ENCODE measurements at places on chromosomes 12 and 14.

DNA sequence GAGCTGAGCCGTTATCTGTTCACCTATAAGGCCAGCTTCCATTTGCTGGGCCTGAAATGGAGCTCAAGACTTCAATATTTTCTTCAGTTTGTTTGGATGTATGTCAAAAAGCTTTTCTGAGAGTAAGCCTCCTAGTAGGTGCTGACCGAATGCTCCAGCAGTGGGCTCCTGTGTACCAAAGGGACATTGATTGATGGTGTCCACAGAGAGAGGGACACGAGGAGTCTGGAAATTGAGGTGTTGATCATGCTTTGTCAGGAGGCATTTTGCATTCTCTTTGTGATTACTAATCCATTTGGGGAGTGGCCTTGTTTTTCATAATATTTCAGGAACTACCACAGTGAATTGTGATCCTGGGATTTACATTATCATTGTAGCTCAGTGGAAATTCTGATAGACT lies 107.7 kb upstream of the SLC38A2 start:
- H3K27me3 ChIP-seq: no peaks in the 10 kb centered on the region
- H3K4me3 ChIP-seq: no peak overlapping the region
- no peak overlapping the region for H3K27ac ChIP-seq

DNA sequence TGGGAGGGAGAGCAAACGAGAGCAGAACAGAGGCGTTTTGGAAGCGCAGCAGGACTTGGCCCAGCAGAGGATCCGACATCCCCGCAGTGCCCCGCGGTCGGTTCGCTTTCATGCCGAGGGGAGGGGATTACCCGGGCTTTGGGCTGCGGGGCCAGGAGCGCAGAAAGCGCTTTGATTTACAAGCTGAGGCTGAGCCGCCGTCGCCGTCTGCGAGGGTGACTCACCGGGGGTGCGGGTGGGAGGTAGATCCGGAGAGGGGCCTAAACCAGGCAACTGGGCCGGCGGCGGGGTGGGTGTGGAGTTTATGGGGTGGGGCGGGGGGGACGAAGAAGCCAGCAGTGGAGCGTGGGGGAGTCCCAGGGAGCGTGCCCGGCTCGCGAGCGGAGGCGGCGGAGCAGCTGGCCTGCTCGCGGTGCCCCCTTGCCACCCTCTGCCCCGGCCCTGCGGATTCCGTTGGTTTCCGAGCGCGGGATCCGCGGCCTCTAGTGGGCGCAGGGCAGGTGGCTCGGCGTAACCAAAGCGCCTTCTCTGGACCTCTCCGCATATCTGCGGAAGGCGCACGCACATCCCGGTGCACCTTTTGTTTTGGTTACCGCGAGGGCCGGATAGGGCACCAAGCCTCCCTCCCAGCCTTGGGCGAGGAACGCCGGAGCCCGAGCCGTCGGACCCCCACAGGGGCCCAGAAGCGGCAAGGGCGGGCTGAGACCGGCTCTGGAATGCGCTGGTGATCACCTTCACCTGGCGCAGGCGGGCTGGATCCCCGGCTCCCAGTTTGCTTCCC lies 2.6 kb downstream of the SIX4 start:
- peak overlapping the region; percentile 88 for H3K27ac ChIP-seq
- H3K4me3 ChIP-seq: peak overlapping the region; percentile 80
- H3K36me3 ChIP-seq: no peaks in the 10 kb centered on the region

DNA sequence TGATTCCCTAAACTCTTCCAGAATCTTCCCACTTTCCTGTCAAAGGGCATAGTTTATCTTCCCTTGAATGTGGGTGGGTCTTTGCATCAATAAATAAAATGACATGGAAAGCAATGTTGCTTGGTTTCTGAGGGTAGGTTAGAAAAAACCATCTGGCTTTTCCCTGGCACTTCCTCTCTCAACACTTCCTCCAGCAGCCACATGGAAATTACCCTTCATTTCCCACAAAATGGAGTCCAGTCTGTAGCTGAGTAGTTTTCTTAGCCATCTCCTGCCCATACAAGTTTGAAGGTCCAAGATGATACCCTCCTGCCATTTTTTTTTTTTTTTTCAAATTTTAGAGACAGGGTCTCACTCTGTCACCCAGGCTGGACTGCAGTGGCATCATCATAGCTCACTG lies 11.1 kb upstream of the NDUFA12 start:
- H3K36me3 ChIP-seq: no peaks in the 10 kb centered on the region
- H3K27me3 ChIP-seq: no peaks in the 10 kb centered on the region
- H3K27ac ChIP-seq: no peak overlapping the region

DNA sequence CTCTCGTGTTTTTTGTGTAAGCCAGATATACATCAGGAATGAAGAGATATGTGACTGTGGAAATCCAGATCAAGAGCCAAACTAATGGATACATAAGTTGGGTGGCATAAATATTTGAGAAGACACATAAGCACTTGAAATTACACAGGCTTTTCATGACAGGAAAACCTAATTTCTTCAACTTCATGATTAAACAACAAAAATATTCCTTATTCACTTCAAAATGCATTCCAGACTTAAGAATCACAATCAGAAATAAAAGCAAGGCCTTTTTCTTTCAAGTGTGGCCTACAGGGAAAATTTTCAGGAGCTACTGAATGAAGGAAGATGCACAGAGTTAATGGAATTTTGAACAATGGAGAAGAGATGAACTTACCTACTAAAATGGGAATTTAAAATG lies 515.6 kb downstream of the FOXG1 start:
- H3K36me3 ChIP-seq: no peaks in the 10 kb centered on the region
- H3K4me3 ChIP-seq: no peak overlapping the region
- DNase-seq: no peak
- H3K27ac ChIP-seq: no peak overlapping the region
- no peaks in the 10 kb centered on the region for H3K4me1 ChIP-seq

GRCh38 chr14:37150414-37150813 lies 22.0 kb downstream of the SLC25A21 start:
- DNase-seq: no peak
- H3K27ac ChIP-seq: no peak overlapping the region
- H3K4me1 ChIP-seq: no peaks in the 10 kb centered on the region
- H3K36me3 ChIP-seq: no peaks in the 10 kb centered on the region
- H3K4me3 ChIP-seq: no peak overlapping the region
- H3K27me3 ChIP-seq: no peaks in the 10 kb centered on the region

GRCh38 chr12:52704464-52704863 lies 1.1 kb upstream of the KRT77 start:
- no peaks in the 10 kb centered on the region for H3K36me3 ChIP-seq
- no peaks in the 10 kb centered on the region for H3K27me3 ChIP-seq
- H3K27ac ChIP-seq: no peak overlapping the region
- no peaks in the 10 kb centered on the region for H3K4me1 ChIP-seq

- DNase-seq: no peak
- no peak overlapping the region for H3K4me3 ChIP-seq
- H3K36me3 ChIP-seq: no peaks in the 10 kb centered on the region
- H3K4me1 ChIP-seq: no peaks in the 10 kb centered on the region
- no peak overlapping the region for H3K27ac ChIP-seq
These were observed 10.0 kb upstream of the PKP2 start for GRCh38 chr12:32906399-32907165.

DNA sequence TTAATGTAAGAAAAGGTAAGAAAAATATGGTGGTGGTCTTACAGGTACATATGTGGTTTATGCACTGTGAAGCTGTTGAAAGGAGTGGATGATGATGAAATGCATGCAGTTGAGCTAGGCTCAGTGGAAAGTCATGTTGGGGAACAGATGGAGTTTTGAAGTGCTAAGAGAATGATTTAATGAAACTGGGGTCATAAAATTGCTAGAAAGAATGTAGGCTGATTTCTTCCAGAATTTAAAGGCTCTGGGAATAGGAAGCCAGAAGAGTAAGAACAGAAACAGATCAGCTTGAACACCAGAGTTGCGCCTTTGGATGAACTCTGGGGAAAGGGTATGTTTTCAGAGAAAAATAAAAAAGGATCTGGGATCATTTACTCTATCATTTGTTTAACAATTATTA lies 146.5 kb downstream of the MON2 start:
- no peaks in the 10 kb centered on the region for H3K27me3 ChIP-seq
- no peaks in the 10 kb centered on the region for H3K36me3 ChIP-seq
- DNase-seq: no peak
- H3K4me3 ChIP-seq: no peak overlapping the region

DNA sequence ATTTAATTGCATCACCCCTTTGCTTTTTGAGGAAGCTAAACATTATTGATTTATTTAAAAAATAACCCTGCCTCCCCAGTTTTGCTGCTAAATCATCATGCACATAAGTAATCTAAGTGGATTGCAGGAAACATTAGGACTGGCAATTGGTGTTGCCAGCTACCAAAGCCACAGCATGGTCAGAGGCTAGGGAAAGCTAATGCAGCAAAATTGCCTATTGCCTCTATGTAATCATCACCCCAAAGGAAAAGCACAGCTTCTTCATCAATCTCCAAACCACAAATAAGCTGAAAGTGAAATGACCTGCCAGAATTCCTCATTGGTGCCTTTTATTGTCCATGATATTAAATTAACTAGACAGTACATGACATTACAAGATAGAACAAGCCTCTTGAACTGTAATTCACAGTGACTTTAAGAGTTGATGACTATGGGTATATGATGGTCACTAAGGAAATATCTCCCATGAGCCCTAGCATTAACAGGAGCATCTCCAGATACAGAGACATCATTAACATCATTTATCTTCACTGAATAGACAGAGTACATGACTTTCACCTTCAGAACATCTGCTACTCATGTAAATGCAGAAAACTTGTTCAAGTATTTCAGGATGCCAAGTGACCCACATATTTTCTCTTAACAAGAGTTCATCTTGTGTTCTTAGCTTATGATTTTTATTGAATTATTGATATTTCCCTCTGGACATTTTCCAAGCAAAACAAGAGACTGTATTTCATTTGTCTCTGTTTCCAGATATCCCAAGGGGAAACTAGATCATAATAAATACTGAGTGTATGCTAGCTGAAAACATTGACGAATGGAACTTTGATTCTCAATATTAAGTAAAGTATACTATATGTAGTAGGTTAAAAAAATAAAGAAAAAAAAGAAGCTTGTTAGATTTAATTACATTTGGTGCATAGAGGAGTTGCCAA lies 29.4 kb downstream of the PTPRR start:
- no peak for DNase-seq
- H3K4me1 ChIP-seq: no peaks in the 10 kb centered on the region
- H3K4me3 ChIP-seq: no peak overlapping the region

- peak within 1 kb of the TSS; percentile 40 for H3K4me3 ChIP-seq
- H3K27me3 ChIP-seq: no peaks in the 10 kb centered on the region
- peaks cover 12% of the 10 kb centered on the region for H3K4me1 ChIP-seq
- H3K36me3 ChIP-seq: no peaks in the 10 kb centered on the region
These were observed at the start of gene LTB4R2 for GRCh38 chr14:24309538-24310264. Gene LTB4R2 (plus strand): TSS chr14:24310140. CDS start chr14:24310665, 525 bp downstream.

DNA sequence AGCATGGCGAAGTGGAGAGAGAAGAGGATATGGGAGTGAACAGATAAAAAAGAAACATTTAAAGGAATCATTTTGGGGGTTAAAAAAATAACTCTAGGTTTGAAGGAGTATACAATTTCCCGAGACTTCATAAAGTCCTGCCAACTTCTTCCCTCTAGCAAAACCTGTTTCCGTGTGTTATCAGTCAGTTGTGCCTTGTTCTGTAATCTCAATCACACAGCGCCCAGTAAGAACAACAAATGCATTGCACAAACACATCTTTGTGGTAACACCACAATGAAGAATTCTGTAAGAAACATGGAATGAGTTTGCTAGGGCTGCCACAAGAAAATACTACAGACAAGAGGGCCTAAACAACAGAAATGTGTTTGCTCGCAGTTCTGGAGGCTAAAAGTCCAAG lies 144.7 kb upstream of the FUT8 start:
- no peak overlapping the region for H3K27ac ChIP-seq
- H3K36me3 ChIP-seq: no peaks in the 10 kb centered on the region
- DNase-seq: no peak
- no peak overlapping the region for H3K4me3 ChIP-seq

DNA sequence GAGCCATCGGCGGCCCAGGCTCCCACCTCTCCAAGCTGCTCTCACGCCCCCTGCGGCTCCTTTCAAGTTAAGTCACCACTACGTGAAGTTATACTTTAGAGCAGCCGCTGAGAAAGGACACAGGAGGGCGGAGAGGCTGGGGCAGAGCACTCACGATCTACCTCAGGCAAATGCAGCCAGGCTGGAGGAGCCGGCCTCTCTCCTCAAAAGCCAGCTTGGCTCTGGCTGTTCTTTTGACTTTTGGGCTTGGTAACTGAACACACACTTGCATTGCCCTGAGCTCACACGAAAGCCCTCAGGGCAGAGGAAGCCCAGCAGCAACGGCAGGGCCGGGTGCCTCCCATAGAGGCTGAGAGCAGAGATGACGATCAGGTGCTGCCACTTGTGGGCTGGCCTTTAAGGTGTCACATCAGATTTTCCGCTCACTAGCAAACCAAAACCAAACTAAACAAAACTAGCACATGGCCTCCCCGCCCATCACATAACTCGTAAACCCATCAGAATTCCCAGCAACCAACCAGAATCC lies 75.2 kb downstream of the PITPNM2 start:
- H3K4me1 ChIP-seq: peaks cover 30% of the 10 kb centered on the region
- H3K27me3 ChIP-seq: no peaks in the 10 kb centered on the region
- peak overlapping the region; percentile 20 for H3K27ac ChIP-seq
- no peak for DNase-seq

DNA sequence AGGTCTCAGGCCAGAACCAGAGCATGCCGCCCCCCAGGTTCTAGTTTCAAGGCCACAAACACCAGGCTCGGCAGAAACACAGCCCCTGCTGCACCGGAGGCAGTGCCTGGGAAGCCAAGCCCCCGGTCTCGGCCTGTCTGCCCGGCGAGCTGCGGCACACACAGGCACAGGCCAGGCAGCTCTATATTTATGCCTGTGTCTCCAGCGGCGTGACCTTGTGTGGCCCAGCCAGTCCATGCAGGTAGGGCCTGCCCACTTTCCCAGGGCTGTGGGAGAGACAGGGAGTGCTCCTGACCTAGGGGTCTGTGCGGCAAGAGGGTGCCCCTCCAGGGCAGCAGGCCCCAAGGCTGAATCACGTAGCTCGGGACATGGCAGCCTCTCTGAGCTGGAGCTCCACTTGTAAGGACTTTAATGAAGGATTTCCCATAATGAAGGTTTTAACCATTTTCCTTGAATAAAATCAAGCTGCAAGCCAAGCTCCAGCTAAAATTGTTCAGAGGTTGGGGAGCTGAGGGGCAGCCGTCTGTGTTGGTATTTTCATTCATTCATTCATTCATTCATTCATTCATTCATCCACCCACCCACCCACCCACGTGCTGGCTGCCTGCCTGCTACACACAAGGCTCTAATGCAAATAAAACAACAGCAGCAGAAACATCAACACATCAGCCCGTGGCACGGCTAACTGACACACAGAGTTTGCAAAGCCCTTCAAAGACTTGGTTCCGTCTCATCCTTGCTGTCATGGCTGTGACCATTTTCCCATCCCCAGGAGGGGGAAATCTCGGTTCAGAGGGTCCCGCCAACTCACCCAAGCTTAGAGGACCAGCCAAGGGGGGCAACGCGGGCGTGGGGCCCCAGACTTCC lies 92.0 kb downstream of the RFLNA start:
- H3K4me3 ChIP-seq: peak overlapping the region; percentile 47
- H3K27me3 ChIP-seq: no peaks in the 10 kb centered on the region
- H3K27ac ChIP-seq: peak overlapping the region; percentile 55
- peaks cover 19% of the 10 kb centered on the region for H3K4me1 ChIP-seq

GRCh38 chr12:7108796-7109571 lies at the start of gene C1RL:
Gene C1RL (minus strand): TSS chr12:7109214. CDS start chr12:7109180, 34 bp downstream.
- peak within 1 kb of the TSS; percentile 70 for H3K4me3 ChIP-seq
- H3K27me3 ChIP-seq: no peaks in the 10 kb centered on the region
- peaks cover 5% of the 10 kb centered on the region for H3K4me1 ChIP-seq
- H3K36me3 ChIP-seq: no peaks in the 10 kb centered on the region

All from ovary (tissue), 10 donors.